ENCODE measurements at places on chromosomes 12 and 14.

DNA sequence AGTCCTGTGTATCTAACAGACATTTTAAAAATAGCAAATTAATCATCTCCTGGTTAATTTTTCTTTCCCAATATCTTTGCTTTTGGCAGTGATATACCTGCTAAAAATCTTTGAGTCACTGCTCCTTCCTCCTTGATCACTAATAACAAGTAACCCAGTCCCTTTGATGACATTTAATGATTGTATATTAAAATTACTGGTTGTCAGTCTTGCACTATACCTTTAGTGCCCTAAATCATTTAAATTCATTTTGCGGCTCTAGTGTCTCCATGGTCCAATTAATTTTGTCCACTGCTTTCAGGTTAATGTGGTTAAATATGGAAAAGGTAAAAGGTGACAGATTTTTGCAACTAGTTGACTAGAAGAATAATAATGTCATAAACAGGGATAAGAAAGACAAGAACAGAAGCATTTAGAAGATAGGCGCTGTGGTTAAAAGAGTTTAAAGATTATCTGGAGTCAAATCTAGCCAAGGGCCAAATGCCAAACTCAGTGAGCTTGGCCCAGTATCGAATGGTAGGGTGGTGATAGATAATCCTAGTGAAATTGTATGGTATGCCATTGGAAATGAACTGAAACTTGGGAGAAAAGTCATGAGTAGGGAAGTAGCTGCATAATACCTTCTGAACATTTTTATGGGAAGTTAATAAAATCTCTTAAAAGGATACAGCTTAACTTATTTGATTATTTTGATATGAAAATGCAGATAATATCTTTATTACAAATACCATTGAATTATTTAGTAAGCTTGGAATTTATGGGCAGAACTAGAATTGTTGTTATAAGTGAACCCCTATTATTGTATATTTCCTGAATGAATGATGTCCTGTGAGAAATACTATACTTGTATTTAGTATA is 115.0 kb downstream of the PCNX1 start:
- no peaks in the 10 kb centered on the region for H3K27me3 ChIP-seq
- no peak overlapping the region for H3K4me3 ChIP-seq
- H3K36me3 ChIP-seq = peaks cover 78% of the 10 kb centered on the region
- H3K4me1 ChIP-seq = peaks cover 16% of the 10 kb centered on the region
- no peak for DNase-seq
- peak overlapping the region; percentile 63 for H3K27ac ChIP-seq

DNA sequence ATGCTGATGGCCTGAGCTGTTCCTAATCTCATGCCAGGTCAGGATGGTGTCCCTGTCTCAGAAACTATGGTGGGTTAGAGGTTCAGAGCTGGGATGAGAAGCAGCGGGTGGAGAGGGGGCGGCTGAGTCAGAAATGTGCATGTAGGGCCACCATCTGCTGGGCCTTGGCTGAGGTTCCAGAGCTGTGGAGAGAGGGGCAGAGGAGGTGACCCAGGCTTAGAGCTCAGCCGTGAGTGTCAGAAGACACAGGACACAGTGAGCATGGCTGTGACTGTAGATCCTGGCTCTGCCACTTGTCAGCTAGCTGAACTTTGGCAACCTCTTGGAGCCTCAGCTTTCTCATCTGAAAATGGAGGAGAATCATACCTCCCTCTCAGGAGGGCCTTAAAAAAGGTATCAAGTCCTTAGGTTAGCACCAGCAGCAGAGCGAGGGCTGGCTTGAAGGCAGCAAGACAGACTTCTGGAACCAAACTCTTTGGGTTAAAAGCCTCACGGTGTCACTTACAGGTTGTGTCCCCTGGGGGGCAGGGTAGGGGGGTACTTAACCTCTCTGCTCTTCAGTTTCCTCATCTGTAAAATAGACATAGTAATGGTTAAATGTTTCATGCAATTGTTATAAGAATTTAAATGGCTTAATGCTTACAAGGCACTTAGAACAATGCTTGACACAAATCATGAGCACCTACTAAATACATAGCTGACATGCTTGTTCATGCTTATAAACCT is 34.8 kb downstream of the TMEM229B start:
- no peaks in the 10 kb centered on the region for H3K27me3 ChIP-seq
- H3K36me3 ChIP-seq = no peaks in the 10 kb centered on the region
- no peak overlapping the region for H3K27ac ChIP-seq

DNA sequence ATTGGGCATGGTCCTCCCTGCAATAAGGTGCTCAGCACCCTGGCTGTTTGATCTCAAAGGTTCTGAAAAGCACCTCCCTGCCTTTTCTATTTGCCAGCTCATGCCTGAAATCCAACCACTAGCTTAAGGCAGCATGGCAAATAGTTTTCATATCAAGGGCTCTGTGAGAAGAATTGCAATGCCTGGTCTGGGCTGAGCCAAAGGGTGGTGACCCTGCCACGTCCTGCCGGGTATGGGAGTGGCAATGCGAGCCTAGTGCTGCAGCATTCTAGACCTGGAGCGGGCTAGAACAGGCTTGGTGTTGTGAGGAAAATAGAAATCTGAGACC is 2.3 kb upstream of the SCNN1A start:
- H3K36me3 ChIP-seq = peaks cover 16% of the 10 kb centered on the region
- H3K4me3 ChIP-seq = no peak overlapping the region
- peak overlapping the region; percentile 100 for H3K27ac ChIP-seq

GRCh38 chr14:72947366-72948160 is 21.3 kb downstream of the DCAF4 start:
- H3K36me3 ChIP-seq = peaks cover 32% of the 10 kb centered on the region
- no peak overlapping the region for H3K27ac ChIP-seq
- no peak for DNase-seq
- no peak overlapping the region for H3K4me3 ChIP-seq
- H3K4me1 ChIP-seq = no peaks in the 10 kb centered on the region
- no peaks in the 10 kb centered on the region for H3K27me3 ChIP-seq

DNA sequence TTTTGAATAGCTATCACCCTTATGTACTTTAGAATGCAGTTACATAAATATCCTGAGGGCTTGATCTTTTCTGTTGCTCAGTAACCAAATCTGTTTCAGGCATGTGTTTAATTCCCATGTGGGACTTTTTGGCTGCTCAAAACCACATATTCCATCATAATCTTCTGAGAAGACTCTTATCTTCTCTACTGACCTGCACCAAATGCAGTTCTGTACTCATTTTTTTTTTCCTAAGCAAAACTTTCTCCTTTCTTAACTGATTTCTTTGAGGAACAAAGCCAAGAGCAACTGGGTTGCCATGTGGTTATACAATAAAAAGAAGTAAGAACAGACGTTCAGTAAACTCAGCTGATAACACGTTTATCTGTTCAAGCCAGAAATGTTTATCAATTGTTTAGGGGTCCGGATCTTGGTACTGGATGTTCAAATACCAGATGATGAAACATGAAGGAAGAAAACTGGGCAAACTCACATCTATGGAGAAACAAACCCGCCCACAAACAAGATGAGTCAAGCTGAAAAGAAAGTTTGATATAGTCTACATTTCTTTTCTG is 50.1 kb downstream of the TMEM132C start:
- H3K27me3 ChIP-seq = no peaks in the 10 kb centered on the region
- H3K4me1 ChIP-seq = no peaks in the 10 kb centered on the region
- H3K27ac ChIP-seq = no peak overlapping the region
- H3K4me3 ChIP-seq = no peak overlapping the region

DNA sequence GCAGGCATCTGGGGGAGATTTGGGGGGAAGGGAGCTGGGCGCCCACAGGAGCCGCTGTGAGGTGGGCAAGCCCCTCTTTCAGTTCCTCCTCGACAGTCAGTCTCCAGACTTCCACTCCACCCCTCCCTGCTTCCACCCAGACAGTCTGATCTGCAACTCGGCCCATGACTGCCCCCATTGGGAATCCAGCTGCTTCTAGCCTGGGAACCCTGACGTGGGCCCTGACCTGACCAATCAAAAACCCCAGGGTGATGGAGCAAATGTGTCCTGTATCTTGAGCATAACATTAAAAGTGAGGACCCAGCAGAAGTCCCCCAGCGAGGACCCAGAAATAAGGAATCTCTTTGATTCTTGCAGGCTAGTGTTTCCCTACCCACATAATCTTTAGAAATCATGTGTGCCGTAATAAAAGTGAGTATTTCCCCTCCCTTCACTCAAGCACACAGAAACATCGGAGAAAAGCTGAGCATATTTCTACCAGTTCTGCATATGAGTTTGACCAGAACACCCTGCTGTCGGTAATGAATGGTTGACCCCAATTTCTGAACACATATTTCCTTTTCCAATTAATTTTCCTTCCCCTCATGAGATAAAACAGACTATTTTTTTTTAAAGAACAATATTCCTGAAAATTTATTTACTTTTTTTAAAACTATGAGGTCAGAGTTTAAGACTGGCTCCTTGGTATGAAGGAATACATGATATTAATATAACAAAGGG is 6.4 kb downstream of the SSH1 start:
- H3K4me1 ChIP-seq = peaks cover 29% of the 10 kb centered on the region
- H3K27ac ChIP-seq = peak overlapping the region; percentile 94
- DNase-seq = no peak
- no peaks in the 10 kb centered on the region for H3K27me3 ChIP-seq

GRCh38 chr14:101475456-101476257 is 85.6 kb upstream of the DIO3 start:
- H3K4me3 ChIP-seq = peak overlapping the region; percentile 23
- H3K36me3 ChIP-seq = no peaks in the 10 kb centered on the region
- H3K27me3 ChIP-seq = no peaks in the 10 kb centered on the region
- DNase-seq = peak; percentile 83
- peaks cover 42% of the 10 kb centered on the region for H3K4me1 ChIP-seq

GRCh38 chr12:51245476-51246253 is 7.0 kb downstream of the DAZAP2 start:
- H3K36me3 ChIP-seq = peaks cover 50% of the 10 kb centered on the region
- peak overlapping the region; percentile 12 for H3K27ac ChIP-seq
- no peaks in the 10 kb centered on the region for H3K27me3 ChIP-seq
- DNase-seq = no peak
- no peak overlapping the region for H3K4me3 ChIP-seq

DNA sequence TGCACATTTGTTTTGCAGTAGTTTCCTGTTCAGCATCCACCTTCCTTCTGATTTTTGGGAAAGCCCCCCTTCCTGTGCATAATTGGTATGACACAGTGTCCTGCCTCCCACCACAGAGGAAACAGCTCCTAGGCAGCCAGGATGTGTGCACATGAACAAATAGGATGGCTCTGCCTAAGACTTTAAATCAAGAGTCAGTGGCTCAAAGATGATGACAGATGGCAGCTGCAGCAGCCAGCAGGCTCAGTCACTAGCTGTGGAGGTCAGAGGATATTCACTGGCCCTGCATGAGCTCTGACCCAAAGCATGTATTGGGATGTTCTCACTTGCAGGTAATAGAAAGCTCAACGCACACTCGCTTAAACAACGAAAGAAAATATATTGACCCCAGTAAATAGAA is 90.3 kb downstream of the KCNK10 start:
- H3K4me3 ChIP-seq = no peak overlapping the region
- no peaks in the 10 kb centered on the region for H3K27me3 ChIP-seq
- H3K27ac ChIP-seq = no peak overlapping the region
- no peaks in the 10 kb centered on the region for H3K4me1 ChIP-seq
- no peak for DNase-seq

DNA sequence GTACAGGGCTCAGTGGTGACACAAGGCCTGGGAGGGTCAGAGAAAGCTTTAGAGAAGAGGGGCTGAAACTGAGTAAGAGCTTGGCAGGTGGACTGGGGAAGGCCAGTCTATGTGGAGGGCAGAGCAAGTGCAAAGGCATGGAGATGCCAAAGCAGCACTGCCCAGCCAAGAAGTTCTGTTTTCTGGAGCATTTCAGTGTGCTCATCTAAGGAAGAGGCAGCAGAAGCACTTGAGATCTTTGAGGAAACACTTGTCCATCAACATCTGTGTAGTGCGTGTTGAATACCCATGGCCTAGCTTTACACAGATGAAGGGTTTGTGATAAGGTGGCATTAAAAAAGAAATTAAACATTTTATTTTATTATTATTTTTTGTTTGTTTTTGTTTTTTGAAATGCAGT is 52.8 kb downstream of the FOS start:
- DNase-seq = no peak
- H3K27ac ChIP-seq = no peak overlapping the region
- no peak overlapping the region for H3K4me3 ChIP-seq

DNA sequence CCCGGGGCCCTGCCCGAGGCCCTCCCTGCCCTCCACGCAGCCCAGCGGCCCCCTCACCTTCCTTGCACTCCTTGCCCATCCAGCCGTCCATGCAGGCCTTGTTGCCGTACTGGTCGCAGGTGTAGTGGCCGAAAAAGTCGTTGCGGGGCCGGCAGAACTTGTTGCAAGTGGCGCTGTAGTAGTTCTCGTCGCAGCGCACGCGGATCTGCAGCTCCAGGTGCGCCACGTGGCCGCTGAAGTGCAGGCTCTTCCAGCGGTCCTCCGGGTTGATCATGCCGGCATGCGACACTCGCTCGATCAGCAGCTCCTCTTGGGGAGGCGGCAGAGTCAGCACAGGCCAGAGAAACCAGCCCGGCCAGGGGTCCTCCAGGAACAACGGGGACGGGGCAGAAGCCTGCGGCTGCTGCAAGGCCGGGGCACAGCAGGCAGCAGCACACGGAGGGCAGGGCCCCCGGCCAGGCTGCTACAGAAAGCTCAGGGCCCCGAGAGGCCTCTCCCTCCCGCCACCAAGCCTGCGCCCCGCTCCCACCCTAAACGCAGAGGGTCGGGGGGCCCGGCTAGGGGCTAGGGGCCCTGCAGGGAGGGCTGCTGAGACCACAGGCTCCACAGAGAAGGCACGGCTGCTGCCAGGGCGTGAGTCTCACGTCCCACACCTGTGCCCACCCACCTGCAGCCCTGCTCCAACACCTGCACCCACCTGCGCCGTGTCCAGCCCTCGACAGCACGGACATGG is 12.7 kb downstream of the JAG2 start:
- H3K27me3 ChIP-seq = no peaks in the 10 kb centered on the region
- H3K27ac ChIP-seq = no peak overlapping the region
- no peaks in the 10 kb centered on the region for H3K4me1 ChIP-seq
- peaks cover 7% of the 10 kb centered on the region for H3K36me3 ChIP-seq
- H3K4me3 ChIP-seq = no peak overlapping the region

DNA sequence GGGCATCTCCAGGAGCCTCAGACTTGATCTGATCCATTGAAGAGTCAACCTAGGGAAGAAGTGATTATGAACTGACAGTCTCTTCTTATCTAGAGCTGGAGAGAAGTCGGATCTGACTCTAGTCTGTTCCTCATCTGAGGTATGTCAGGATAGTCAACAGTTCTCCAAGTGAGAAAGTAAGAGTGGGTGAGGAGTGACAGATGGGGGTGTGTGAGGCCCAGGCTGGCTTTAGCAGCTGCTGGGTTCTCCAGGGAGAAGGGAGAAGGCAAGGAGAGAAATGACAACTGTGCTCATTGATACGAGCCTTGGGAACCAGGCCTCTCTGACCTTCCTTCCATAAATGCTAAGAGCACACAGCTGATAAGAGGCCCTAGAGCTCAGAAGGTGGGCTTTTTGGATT is 53.3 kb downstream of the IRAK3 start:
- H3K27ac ChIP-seq = no peak overlapping the region
- no peaks in the 10 kb centered on the region for H3K27me3 ChIP-seq

DNA sequence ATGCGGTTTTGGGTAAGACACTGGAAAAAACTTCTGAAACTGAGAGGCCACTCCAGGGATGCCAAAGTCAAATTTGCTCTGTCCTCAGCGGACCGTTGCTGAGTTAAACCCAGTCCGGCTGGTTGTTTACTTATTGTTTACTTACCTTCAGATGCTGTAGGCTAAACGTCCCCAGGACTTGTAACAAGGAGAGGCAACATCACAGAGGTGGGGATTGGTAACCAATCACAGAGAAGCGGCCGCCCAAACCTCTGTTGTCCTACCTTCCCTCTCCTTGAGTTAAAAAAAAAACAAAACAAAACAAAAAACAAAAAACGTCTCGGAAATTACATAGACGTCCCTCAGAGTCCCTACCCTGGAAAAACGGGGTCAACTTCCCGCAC is 380 bp downstream of the ANO2 start:
- peaks cover 60% of the 10 kb centered on the region for H3K27me3 ChIP-seq
- H3K4me1 ChIP-seq = no peaks in the 10 kb centered on the region
- H3K36me3 ChIP-seq = no peaks in the 10 kb centered on the region
- H3K27ac ChIP-seq = no peak overlapping the region

Measured in RWPE2 (cell line).